Cardiac muscle cell (in vitro differentiated cells and primary cell): ENCODE measurements at places on chromosomes 3 and 15. TPM values are rescaled to one million over a fixed set of nuclear protein-coding genes. Genes with fewer than 3 reads are reported as not detected.

- no peak for DNase-seq
- H3K27me3 ChIP-seq, result no peaks in the 10 kb centered on the region
- no peak overlapping the region for H3K4me3 ChIP-seq
- no peaks in the 10 kb centered on the region for H3K36me3 ChIP-seq
- no peak overlapping the region for H3K27ac ChIP-seq
These were observed 14.0 kb downstream of the KLF13 start for GRCh38 chr15:31340592-31340991.

DNA sequence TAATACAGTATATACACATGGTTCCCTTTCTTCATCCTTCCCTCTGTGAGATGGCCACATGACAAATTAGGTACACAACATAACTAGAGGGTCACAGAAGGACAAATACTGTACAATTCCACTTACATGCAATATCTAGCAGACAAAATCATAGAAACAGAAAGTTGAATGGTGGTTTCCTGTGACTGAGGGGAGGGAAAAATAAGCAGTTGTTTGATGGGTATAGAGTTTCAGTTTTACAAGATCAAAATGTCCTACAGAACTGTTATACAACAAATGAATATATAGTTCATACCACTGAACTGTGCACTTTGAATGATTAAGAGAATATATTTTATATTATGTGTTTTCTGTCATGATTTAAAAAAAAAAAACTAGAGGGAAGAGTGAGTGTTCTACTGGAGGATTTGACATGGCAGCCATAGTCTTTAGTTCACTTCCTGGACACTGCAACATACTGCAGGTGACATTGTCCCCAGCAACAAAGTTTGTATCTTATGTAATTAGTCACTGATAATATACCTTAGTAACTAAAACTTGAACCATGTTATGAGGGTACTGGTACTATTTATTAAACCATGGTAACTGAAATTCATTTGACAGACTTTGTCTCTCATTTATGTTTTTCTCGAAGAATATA lies 37.2 kb downstream of the CCDC54 start:
- H3K4me1 ChIP-seq, result peaks cover 6% of the 10 kb centered on the region
- no peak overlapping the region for H3K27ac ChIP-seq
- no peaks in the 10 kb centered on the region for H3K27me3 ChIP-seq
- no peak overlapping the region for H3K4me3 ChIP-seq

DNA sequence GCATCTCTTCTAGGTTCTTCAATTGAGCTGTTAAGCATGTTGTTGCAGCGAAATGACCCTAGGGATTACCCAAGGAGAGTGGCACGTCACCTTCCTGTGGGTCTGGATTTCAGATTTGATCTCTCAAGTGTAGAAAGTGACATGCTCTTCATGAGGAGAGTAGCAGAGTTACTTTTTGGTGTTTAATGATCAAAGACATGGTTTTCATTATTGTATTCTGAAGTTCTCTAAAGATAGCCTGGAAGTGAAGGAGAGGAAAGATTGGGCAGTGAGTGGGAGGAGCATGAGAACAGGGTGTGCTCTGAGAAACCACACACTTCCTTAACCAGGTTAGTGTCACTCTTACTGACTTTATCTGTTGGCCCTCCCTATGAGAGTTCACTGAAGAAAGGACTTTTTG lies 153.6 kb downstream of the AKAP13 start:
- no peak overlapping the region for H3K27ac ChIP-seq
- peaks cover 11% of the 10 kb centered on the region for H3K4me1 ChIP-seq
- H3K27me3 ChIP-seq, result no peaks in the 10 kb centered on the region
- peaks cover 7% of the 10 kb centered on the region for H3K36me3 ChIP-seq
- no peak for DNase-seq

GRCh38 chr3:185056908-185057307 lies 96.0 kb downstream of the C3orf70 start:
- no peak overlapping the region for H3K4me3 ChIP-seq
- DNase-seq, result no peak
- peaks cover 10% of the 10 kb centered on the region for H3K36me3 ChIP-seq
- H3K27ac ChIP-seq, result no peak overlapping the region
- no peaks in the 10 kb centered on the region for H3K27me3 ChIP-seq

DNA sequence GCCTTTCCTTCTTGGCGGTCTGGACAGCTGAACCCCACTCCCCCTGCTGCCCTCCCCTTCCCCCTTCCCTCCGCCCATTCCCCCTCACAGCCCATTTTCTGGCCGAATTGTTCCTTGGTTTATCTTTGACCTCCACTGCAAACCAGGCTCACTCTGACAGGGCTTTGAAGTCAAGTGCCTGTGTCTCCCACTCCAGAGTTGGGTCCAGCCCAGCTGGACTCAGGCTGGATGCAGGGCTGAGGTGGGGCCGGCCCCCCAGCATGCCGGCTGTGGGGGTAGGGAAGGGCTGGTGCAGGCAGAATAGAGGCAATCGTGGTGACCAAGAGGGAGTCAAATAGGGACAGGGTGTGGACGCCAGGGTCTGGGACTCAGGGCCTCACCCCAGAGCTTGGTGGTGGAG lies 57.0 kb upstream of the MRPS22 start:
- no peak for DNase-seq
- no peaks in the 10 kb centered on the region for H3K4me1 ChIP-seq
- H3K27me3 ChIP-seq, result no peaks in the 10 kb centered on the region

- H3K36me3 ChIP-seq, result no peaks in the 10 kb centered on the region
- no peak overlapping the region for H3K4me3 ChIP-seq
- H3K27me3 ChIP-seq, result no peaks in the 10 kb centered on the region
- H3K4me1 ChIP-seq, result peaks cover 3% of the 10 kb centered on the region
- H3K27ac ChIP-seq, result no peak overlapping the region
These were observed 166.7 kb downstream of the STT3B start for GRCh38 chr3:31699309-31699953.

Gene GOLGA6A
- 1.9 TPM in 1 of 2 replicates, not detected in the other for total RNA-seq

Gene GALNT15
- total RNA-seq, result 0.18 and 0.39 TPM in 2 replicates

Gene CDCP1
- 0.04 and 0.12 TPM in 2 replicates for total RNA-seq

Gene TGM4
- not detected in 2 replicates for total RNA-seq
